NCI-H524 treated with DMSO at 0.1 percent for 48 hours (cell line): ENCODE measurements at places on chromosomes 16 and 17.
A peak's percentile ranks its signal among the peaks of the same experiment; 100 is the strongest.

DNA sequence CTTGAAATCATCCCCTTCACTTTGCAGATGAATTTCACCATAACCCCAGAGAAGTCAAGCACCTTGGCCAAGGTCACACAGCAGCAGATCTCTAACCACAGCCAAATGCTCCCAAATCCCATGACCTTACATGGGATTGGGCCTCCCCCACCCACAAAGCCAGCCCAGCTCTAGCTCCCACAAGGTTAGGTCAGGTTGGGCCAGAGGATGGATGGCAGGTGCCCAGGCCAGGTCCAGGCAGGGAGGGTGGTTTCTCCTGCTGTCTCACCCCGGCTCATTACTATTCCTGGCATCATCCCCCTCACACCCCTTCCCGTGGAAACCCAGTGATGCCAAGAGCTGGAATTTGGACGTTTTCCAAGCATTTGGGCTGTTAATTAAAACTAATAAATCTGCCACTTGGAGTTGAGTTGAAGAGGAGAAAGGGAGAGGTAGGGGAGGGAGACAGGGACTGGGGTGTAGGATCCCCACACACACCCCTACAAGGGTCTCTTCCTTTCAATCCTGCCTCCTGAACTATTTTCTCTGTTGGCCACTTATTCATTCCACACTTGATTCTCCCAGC, 181.6 kb downstream of the TMEM132E start:
- no peak for DNase-seq

GRCh38 chr17:66978514-66979061, 14.1 kb downstream of the CACNG4 start:
- no peak for DNase-seq

DNA sequence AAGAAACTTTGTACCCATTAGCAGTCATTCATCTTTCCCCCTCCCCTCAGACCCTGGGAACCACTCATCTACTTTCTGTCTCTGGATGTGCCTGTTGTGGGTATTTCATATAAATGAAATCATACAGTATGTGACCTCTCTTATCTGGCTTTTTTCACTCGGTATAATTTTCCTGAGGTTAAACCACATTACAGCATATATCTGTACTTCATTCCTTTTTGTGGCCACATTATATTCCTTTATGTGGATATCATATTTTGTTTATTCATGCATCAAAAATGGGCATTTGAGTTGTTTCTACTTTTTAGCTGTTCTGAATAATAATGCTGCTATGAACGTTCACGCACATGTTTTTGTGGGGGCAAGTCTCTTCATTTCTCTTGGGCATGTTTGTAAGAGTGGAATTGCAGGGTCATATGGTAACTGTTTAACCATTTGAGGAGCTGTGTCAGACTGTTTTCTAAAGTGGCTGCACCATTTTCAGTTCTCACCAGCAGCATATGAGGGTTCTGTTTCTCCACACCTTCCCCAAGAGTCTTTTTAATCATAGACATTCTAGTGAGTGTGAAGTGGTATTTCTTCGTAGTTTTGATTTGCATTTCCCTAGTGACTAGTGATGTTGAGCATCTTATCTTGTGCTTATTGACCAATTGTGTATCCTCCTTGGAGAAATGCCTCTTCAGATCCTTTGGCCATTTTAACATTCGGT, 3.8 kb downstream of the SNX29 start:
- DNase-seq: no peak

GRCh38 chr17:28940675-28941074, 10.6 kb downstream of the PHF12 start:
- no peak for DNase-seq

DNA sequence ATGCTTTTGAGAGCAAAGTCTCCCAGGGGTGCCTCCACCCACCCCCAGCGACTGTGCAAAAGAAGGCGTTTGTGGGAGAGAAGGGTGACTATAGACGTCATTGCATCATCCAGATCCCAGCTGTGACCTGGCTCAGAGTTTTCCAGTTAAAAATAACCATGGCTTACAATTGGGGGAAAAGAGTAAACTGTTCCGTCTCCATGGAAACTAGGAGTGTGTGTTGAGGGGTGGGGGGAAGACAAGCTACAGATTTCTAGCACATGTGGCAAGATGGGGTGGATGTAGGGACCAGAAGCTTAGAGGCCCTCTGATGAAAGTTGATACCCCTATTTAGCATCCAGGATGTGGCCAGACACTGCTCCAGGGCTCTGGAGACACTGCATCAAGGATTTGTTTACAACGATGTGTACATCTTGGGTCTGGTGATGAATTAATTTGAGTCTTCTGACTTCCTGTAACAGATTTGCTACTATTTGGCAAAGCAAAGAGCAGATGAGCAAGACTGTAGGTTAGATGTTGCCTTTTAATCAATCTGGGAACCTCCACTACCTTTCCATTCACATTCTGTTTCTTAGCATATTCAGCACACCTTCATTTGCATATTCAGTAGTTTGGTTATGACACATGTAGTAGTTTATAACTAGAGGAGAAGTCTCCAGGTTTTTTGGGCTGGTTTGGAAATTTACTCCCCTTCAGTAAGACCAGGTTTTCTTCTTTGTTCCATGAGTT, 6.2 kb upstream of the DUSP14 start:
- DNase-seq: peak; percentile 96

- no peak for DNase-seq
These were observed 170.2 kb downstream of the RAB11FIP4 start for GRCh38 chr17:31561469-31562375.

DNA sequence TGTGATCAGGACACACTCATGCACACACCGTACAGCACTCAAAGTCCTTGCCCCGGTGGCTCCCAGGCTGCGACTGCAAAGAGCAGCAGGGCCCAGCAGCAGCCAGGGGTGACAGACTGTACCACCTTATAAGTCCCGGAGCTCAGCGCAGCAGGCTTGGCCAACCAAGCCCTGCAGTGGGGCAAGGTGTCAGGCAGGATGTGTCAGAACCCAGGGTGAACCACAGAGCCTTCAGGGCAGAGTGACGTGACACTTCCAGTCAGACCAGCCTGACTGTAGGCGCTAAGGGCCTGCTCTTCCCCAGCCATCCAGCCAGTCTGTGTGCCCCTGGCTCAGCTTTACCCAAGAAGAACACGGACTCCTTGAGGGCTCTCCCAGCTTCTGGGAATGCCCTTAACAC, 204.1 kb downstream of the COPRS start:
- DNase-seq: no peak

- no peak for DNase-seq
These were observed 10.3 kb upstream of the IRF8 start for GRCh38 chr16:85888405-85889331.

DNA sequence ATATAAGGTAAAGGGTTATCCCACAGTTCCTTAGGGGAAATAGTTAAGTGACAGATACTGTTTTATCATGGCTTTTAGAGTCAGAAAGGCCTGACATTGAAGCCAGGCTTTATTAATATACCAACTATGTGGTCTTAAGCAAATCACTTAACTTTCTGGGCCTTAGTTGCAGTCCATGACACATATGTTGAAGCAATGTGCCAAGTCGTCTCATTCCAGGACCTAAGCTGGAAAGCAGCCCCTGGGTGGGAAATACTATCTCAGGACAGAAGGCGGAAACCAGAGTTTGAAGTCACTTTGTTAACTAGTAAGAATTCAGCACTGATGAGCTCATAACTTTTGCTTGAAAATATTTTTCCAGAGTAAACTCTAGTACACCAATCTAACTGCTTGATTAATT, 80.0 kb downstream of the USP32 start:
- DNase-seq: no peak

- DNase-seq: no peak
These were observed 2032.8 kb downstream of the TP53TG3F start for GRCh38 chr16:35492225-35492624.

GRCh38 chr17:31286587-31286986, 10.5 kb downstream of the OMG start:
- no peak for DNase-seq

GRCh38 chr16:19737306-19738038, 19.4 kb downstream of the IQCK start:
- no peak for DNase-seq

DNA sequence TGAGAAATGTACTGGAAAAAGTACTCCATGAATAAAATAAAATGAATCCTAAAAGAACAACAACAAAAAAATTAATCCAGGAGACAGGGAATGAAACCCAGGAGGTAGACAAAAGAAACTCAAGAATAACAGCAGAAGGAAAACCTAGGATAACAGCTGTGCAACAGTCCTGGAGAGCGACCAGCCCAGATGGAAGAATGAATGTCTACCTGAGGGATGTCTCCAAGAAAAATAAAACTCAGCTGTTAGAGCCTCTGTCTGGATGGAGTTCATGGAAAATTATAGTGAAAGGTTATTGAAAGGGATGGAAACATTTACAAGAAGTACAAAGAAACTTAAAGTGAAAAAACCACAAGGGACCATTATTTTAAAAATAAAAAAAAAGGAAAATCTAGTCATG, 135.8 kb upstream of the CA10 start:
- DNase-seq: no peak

GRCh38 chr16:60199150-60199549, 1465.0 kb upstream of the GOT2 start:
- no peak for DNase-seq

- no peak for DNase-seq
These were observed 47.3 kb upstream of the RBFOX3 start for GRCh38 chr17:79657861-79658810.

GRCh38 chr17:83173914-83174361, 94.5 kb downstream of the METRNL start:
- no peak for DNase-seq

GRCh38 chr17:40596261-40596919, 31.1 kb upstream of the CCR7 start:
- DNase-seq: peak; percentile 64

- no peak for DNase-seq
These were observed 408 bp downstream of the LMF1 start for GRCh38 chr16:970386-970765.

GRCh38 chr17:67125417-67125816, 81.1 kb downstream of the CACNG1 start:
- no peak for DNase-seq

DNA sequence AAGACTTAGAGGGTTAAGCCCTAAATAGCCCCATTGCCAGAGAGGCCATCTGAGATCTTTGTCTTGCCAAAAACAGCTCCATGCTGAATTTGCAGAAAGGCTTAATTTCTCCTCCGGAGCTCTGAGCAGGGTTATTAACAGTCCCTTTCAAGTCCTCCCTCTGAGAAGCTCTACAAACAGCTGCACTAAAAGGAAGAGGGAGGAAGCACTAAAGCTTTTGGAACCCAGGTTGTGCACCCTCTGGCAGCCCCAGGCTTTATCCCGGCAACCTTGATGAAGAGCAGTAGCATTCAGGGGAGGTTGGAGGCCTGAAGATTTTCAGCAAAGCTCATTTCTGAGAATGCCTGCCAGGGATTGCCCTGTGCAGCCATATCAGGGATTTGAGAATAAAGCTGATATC, 554.7 kb downstream of the RBFOX1 start:
- DNase-seq: no peak

- DNase-seq: no peak
These were observed 28.3 kb upstream of the TMEM97 start for GRCh38 chr17:28290703-28291102.

DNA sequence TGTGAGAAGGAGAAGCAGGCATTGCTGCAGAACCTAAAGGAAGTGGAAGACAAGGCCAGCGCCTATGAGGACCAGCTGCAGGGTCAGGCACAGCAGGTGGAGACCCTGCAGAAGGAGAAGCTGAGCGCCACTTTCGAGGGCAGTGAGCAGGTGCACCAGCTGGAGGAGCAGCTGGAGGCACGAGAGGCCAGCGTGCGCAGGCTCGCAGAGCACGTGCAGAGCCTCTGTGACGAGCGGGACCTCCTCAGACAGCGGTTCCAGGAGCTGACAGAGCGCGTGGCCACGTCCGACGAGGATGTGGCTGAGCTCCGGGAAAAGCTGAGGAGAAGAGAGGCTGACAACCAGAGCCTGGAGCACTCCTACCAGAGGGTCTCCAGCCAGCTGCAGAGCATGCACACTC, 41.5 kb downstream of the PLD6 start:
- no peak for DNase-seq

- no peak for DNase-seq
These were observed 1407.0 kb downstream of the CDH11 start for GRCh38 chr16:63714876-63715275.

DNA sequence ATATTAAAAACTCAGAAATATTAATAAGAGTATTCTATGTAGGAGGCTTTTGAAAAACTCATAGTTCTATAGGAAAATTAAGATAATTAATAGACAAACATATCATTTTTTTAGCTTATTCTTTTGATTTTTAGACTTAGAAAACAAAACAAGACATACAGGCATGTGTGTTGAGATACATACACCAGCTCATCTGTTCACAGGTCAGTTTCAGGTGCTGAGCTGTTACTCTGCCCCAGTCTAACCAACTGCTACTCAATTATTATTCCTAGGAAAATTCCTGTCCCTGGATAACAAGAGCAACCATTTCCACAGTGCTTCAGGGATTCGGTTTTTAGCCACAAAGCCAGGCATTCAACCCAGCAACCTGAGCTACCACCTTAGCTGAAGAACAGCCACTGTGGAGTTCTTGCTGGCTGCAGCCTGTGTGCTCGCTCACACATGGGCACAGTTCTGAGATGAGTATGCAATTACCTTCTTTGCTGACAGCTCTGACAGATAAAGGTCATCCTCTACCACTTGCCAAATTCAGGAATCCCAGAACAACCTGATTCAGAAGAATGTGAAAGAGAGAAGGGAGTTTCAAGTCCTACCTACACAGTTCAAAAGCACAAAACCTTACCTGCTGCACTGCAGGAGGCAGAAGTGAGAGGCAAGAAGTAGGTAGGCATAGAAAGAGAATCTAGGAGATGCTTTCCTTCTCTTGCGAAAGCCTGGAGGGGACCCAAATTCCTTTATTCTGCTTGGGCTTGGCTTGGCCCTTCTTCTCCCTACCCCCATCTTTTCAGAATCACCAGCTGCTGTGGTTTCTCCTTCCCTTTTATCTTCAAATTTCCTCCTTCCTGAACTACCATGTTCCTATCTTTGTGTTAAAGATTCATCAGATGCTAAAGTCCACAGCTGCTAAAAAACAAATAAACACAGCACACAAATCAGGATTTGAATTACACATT, 62.7 kb downstream of the TEX2 start:
- DNase-seq: no peak

DNA sequence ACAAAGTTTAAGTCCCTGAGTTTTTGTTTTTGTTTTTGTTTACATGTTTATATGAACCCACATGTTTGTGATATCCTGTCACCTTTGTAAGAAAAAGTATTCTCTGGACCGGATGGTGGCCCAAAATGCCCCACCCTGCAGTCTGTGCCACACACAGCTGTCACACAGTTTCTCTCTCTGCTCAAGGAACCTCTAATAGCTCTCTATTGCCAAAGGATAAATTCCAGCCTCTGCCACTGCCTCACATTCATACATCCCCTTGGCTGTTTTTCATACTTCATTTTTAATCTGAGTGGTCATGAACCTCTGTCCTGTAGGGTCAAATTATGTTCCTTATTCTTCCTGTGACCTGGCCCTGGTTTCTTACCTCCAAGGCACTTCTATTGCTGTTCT, 520.3 kb upstream of the CDH5 start:
- no peak for DNase-seq

GRCh38 chr17:49861150-49861884, 13.4 kb upstream of the TAC4 start:
- no peak for DNase-seq
